ENCODE measurements at places on chromosomes 3 and 15.

DNA sequence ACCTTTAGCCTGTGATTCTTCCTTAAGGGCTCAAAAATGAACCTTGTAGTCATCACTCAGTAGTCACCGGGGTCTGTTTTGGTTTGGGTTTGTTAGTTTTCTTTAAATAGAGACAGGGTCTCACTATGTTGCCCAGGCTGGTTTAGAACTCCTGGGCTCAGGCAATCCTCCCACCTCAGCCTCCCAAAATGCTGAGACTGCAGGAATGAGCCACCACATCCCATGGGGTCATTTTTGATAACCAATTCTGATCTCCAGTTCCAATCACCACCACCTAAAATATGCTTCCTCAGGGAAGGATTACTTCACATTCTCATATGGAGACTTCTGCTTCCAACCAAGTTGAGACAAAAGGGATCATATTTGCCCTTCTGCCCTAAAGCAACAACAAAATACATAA, 22.1 kb downstream of the ATP13A3 start:
- DNase-seq: no peak

DNA sequence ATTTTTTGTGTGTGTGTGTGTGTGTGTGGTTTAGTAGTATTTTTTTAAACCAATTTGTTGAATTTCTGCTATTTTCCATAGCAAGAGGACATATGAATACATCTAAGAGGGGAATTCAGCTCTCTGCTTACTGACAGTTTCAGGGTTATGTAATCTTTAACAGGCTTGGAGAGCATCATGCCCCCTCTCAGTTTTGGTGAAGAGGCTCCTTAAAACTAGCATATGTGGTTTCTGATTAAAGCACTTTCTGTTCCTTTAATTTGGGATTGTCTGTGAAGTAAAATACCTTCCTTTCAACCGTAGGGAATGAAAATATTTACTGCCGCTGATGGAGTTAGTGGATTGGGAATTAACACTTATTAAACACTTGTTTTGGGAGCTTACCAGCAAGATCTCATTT, 19.4 kb upstream of the NFKBIZ start:
- no peak for DNase-seq

DNA sequence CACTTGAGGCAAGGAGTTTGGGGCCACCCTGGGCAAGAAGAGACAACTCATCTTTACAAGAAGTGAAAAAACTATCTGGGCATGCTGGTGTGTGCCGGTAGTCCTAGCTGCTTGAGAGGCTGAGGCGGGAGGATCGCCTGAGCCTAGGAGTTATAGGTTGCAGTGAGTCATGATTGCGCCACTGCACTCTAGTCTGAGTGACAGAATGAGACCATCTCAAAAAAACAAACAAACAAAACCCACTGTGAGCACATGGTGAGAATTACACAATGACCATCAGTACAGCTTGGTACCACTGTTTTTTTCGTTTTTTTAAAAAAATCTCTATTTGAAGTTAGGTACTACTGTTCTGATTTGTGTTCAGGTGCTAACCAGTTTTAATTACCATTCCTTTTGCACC, 13.6 kb downstream of the VPS39 start:
- no peak for DNase-seq

GRCh38 chr3:57956119-57956832, 51.9 kb upstream of the FLNB start:
- no peak for DNase-seq

GRCh38 chr3:13457593-13457992, 22.5 kb upstream of the HDAC11 start:
- no peak for DNase-seq

- DNase-seq: no peak
These were observed 17.8 kb downstream of the QRICH1 start for GRCh38 chr3:49076116-49076515.

- DNase-seq: no peak
These were observed at the start of gene GJD2 for GRCh38 chr15:34754674-34755418. Gene GJD2 (minus strand): TSS chr15:34754998. CDS start chr15:34754488, 510 bp downstream.

GRCh38 chr3:73415118-73415517, 209.6 kb downstream of the PDZRN3 start:
- DNase-seq: no peak

- DNase-seq: no peak
These were observed 458.1 kb downstream of the DIPK2A start for GRCh38 chr3:144429719-144430121.

DNA sequence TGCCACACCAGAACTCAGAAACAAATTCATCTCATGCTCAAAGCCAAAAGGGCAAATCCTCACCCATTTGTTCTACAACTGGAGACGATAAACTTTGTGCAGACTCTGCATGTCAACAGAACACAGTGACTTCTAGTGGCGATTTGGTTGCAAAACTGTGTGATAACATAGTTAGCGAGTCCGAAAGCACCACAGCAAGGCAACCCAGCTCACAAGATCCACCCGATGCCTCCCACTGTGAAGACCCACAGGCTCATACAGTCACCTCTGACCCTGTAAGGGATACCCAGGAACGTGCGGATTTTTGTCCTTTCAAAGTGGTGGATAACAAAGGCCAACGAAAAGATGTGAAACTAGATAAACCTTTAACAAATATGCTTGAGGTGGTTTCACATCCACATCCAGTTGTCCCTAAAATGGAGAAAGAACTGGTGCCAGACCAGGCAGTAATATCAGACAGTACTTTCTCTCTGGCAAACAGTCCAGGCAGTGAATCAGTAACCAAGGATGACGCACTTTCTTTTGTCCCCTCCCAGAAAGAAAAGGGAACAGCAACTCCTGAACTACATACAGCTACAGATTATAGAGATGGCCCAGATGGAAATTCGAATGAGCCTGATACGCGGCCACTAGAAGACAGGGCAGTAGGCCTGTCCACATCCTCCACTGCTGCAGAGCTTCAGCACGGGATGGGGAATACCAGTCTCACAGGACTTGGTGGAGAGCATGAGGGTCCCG, 199.7 kb downstream of the AKAP13 start:
- DNase-seq: no peak

DNA sequence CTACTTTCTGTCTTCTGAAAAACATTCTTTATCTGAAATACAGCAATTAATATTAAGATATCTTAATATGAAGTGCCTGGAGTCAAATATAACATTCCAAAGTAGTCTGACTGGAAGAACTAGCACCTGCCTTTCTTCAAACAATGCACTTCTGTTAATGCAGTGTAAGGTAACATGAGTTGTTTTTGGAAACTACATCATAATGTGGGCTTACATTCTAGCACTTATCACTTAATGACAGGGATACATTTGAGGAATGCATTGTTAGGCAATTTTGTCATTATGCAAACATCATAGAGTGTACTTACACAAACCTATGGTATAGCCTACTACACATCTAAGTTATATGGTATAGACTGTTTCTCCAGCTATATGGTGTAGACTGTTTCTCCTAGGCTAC, 49.2 kb downstream of the SLC15A2 start:
- no peak for DNase-seq

- no peak for DNase-seq
These were observed 379.2 kb downstream of the VPS13C start for GRCh38 chr15:61681038-61681418.

DNA sequence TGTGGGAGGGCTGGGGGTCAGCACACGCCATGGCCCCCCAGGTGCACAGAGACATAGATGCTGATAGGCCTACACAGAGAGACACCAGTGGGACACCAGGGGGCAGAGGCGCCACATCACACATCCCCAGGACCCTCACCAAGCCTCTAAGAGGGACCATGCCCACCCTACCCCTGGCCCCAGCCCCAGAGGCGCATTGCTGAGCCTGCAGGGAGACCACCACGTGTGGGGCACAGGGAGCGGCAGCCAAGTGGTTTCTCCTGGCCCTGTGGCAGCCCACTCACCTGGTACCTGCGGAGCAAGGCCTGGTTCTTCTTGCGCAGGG, 1.2 kb downstream of the CCDC9B start:
- no peak for DNase-seq

DNA sequence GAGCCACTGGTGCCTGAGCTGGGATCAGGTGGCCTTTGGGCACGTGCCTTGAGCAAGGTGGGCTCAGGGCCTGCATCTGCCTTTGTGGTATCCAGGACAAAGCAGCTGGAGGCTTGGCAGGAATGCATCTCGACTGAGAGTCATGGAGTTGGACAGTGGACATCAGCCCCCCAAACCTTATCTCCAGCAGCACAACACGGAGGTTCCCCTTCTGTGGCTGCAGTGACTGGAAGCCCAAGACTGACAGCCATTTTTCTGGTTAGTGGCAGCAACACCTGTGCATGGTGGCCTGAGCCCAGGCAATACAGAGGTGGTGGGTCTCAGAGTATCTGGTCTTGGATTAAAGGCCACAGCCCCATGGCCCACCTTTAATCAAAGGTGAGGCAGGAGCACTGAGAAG, 27.8 kb upstream of the TSEN2 start:
- no peak for DNase-seq

DNA sequence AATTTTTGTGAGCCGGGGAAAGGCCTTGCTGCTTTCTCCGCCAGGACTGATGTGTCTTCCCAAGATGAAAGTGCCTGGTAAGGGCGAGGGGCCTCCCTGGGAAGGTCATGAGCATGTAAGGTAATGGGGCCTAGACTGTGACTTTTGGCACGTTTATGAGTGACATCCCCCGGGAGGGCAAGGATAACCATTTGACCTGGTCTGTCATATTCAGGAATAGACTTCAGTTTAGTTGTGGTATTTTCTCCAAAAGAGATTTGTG, 631 bp upstream of the CNBP start:
- no peak for DNase-seq

GRCh38 chr3:11588755-11589154, 55.0 kb downstream of the VGLL4 start:
- no peak for DNase-seq

DNA sequence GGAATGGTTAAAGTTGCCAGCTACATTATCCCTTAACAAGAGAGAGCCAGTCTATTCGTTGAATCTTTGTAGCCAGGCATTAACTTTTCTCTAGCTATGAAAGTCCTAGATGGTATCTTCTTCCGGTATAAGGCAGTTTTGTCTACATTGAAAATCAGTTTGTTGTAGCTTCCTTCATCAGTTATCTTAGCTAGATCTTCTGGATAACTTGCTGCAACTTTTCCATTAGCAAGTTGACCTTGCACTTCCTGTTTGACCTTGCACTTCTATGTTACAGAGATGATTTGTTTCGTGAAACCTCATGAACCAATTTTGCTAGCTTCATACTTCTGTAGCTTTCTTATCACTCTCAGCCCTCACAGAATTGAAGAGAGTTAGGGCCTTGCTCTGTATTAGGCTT, 24.1 kb downstream of the TOPAZ1 start:
- DNase-seq: no peak

- DNase-seq: no peak
These were observed 4.6 kb downstream of the MYRIP start for GRCh38 chr3:39814007-39814406.

GRCh38 chr15:68348081-68348480, 70.5 kb downstream of the FEM1B start:
- DNase-seq: no peak

DNA sequence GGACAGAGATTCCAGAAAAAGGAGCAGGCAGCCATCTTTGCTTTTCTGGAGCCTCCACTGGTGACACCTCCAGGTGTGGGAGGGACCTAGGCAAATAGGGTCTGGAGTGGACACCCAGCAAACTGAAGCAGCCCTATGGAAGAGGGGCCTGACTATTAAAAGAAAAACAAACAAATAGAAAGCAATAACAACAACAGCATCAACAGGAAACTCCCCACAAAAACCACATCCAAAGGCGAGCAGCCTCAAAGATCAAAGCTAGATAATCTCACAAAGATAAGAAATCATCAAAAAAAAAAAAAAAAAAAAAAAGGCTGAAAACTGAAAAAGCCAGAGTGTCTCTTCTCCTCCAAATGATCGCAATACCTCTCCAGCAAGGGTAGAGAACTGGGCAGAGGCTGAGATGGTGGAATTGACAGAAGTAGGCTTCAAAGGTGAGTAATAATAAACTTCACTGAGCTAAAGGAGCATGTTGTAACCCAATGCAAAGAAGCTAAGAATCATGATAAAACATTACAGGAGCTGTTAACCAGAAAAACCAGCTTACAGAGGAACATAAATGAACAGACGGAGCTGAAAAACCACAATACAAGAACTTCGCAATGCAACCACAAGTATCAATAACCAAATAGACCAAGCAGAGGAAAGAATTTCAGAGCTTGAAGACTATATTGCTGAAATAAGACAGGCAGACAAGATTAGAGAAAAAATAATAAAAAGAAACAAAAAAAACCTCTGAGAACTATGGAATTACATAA, 225.4 kb downstream of the CTNNB1 start:
- no peak for DNase-seq

- DNase-seq: no peak
These were observed 74.6 kb downstream of the TGFBR2 start for GRCh38 chr3:30680789-30681648.

DNA sequence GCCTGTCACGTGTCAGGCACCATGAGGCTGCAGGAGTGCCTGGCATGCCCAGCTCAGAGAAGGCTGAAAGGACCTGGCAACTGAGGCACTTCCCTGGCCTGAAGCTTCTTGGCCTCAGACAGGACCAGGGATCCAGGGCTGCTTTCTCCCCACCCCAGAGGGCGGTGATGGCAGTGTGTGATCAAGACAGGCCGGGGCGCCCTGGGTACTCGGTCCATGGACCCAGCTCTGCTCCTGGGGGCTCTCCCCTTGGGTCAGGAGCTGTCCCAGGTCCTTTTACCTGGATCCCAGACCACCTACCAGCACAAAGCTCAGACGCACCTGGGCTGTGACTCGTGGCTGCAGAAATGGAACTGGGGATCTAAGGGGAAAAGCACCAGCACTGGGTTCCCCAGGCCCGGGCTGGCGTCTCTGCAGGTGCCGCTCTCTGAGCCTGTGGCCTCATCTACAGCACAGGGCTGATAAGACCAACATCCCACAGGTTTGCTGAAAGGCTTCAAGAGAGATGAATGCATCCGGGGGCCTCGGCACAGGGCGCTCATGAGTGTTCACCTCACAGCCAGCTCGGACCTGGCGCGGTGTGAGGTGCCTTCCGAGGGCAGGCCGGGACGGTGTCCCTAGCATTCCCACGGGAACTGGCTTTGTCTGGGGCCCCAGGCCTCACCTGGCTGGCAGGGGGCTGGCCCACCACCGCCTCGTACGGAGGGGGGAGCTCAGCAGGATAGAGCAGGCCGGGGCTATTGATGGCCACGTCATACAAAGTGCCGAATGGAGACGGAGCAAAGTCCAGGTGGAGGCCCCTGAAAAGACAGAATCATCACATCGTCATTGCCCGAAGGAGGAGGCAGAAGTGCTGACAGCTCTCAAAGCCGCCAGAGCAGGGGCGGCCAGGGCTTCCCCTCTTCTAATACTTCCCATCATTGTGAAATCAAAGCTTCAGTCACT, 133.6 kb downstream of the NSMCE3 start:
- DNase-seq: no peak

Data from stimulated activated CD8-positive, alpha-beta memory T cell treated with anti-CD3 and anti-CD28 coated beads, Interleukin-4, amount 100 ng/mL, for 24 hours (primary cell).